Neural crest cell (in vitro differentiated cells): ENCODE measurements at places on chromosomes 6 and 20. TPM values are rescaled to one million over a fixed set of nuclear protein-coding genes. Genes with fewer than 3 reads are reported as not detected.
A peak's percentile ranks its signal among the peaks of the same experiment; 100 is the strongest.

Gene OR2H2
- total RNA-seq: not detected in 2 replicates

Gene KIAA1755
- 8.6 and 9.5 TPM in 2 replicates for total RNA-seq

Gene FAM8A1
- total RNA-seq: 17.5 and 17.7 TPM in 2 replicates

Gene BPIFB4
- total RNA-seq: not detected in 2 replicates

Gene BNIP5
- total RNA-seq: not detected in 2 replicates

Gene SLC32A1
- total RNA-seq: 0.09 and 0.16 TPM in 2 replicates

Gene JARID2
- total RNA-seq: 33.9 and 34.5 TPM in 2 replicates

Gene PHACTR1
- total RNA-seq: 10.3 and 10.4 TPM in 2 replicates

Gene SIRPA
- total RNA-seq: 10.2 and 10.7 TPM in 2 replicates

Gene SHLD1
- 5.0 and 6.9 TPM in 2 replicates for total RNA-seq

Gene SFTA2
- not detected in 2 replicates for total RNA-seq

DNA sequence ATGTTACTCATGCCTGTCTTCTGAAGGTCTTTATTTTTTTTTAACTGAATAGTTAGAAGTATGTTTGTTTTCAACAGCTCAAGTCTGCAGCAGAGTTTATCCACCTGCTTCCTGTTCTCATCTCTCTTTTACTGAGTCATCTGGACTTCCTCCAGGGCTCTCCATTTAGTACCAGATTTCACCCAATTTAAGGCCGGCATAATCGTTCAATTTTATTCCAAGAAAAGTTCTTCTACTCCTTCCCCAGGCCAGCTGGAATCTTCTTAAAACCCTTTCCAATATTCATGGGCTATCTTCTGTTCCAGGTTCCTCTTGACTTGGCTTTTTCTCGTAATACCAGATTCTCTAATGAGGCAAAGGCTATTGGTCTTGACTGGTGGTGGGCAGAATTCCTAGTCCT is 79.0 kb upstream of the LAMA2 start:
- no peak for DNase-seq

GRCh38 chr20:58645412-58645968 is 5.6 kb upstream of the STX16 start:
- DNase-seq: no peak

GRCh38 chr6:16331384-16332174 is 93.2 kb downstream of the GMPR start:
- peak; percentile 63 for DNase-seq

DNA sequence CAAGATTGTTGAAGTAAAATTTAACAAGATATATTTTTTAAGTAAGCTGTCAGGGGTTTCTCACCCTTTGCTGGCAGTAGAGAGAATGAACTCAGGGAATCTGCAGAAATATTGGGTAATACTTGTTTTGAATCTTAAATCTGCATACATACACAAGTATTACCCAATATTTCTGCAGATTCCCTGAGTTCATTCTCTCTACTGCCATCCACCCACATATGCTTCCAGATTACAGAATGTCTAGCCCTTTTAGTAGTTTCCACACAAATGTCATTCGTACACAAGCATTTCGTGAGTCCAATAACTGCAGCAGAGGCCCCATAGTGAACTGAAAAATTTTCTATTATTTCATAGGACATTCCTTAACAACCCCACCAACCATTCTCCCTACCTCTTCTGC is 69.6 kb upstream of the TNFRSF21 start:
- DNase-seq: no peak

DNA sequence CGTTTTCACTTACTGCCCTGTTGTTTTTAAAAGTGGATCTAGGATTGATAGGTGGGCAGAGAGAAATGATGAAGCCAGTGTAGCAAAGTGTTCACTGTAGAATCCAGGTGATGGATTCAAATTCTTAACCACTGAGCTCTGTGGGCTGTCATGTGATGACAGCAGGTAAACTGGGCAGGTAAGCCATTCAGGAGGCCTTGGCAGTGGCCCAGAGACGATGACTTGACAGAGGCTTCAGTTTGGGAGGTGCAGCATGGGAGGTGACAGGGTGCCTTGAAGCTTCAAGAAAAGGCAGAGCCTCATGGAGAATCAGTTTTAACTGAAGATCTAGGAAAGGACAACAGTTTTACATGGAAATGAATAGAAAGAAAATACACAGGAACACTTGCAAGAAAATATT is 2.0 kb downstream of the NAA20 start:
- no peak for DNase-seq

- DNase-seq: no peak
Measured at GRCh38 chr6:11876934-11877433, 98.4 kb upstream of the ADTRP start.

DNA sequence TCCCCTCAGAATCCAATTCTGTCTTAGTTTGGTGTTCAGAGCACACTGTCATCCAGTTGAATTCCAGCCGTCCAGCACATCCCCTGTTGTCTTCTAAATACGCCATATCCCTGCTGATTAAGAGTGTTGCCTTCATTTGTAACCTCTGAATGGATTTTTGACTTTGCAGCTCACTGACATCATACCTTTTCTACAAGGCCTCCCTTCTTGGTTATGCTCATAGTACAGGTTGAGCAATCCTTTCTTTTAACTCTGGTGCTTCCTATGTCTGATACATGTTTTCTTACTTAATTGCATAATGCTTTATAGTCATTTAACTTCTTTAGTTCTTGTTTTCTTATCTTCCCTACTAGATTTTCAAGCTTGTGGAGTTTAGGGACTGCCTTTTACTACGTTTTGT is 36.4 kb downstream of the XRN2 start:
- DNase-seq: no peak

GRCh38 chr6:3135668-3136291 is 17.3 kb downstream of the BPHL start:
- no peak for DNase-seq

DNA sequence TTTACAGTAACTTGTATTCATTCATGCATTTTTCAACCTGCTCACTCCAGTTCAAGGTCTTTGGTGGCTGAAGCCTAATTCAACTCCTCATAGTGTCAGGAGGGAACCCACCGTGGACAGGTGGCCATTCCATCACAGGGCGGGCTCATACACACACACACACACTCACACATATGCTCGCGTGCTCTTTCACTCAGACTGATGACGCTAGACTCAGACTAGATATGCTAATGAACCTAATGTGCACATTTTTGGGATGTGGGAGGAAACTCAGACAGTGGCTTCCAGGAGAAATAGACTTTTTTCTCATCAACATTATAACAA is 56.7 kb downstream of the TRIM27 start:
- DNase-seq: no peak

DNA sequence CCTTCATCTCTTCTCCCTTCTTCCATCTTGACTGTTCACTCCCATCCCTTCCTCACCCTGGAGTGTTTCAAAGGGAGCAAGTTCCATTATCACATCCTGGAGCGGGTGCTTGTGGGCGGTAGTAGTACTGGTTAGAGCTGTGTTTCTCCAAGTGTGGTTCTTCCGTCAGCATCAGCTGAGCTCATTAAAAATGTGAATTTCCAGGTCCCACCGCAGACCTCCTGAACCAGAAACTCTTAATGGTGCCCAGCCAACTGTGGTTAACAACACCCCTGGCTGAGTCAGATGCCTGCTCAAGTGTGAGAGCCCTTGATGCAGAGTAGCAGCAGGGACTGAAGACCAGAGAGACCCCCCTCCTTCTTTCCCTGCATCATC is 24.4 kb downstream of the ANGPT4 start:
- DNase-seq: no peak

GRCh38 chr6:125753218-125753936 is 3.9 kb downstream of the HEY2 start:
- DNase-seq: no peak

GRCh38 chr6:5191222-5191621 is 69.5 kb downstream of the LYRM4 start:
- no peak for DNase-seq

- no peak for DNase-seq
Measured at GRCh38 chr6:35082046-35082732, 59.0 kb downstream of the TCP11 start.

DNA sequence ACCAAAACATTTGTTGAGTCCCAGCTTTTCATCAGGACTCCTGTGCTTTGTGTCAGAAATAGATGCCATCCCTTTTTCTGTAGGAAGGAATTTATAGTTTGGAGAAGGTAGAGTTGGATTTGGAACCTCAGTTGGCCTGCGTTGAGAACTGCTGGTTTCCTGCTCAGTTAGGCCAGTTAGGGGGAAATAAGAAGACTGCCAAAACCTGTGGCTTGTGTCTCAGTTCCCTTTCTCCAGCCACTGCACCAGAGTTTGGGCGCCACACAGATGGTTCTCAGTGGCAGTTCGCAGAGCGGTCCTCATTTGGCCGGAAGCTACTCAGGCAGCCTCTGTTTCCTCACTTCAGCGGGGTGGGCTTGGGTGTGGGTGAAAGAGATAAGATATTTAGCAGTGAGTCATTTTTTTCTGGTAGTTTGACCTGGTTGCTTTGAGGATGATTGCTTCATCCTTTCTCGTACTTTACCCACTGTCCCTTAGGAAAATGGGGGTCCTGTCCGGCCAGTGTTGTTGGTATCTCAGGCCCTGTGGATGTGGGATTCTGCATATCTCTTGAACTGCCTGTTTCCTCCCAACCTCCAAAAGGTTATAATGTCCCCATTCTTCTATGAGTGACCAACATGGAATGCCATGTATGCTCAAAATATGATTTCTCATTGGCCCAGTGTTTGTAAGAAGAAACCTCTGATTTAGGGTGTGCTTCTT is 53.7 kb downstream of the JARID2 start:
- DNase-seq: no peak
